ENCODE measurements at places on chromosomes 4 and X.
A peak's percentile ranks its signal among the peaks of the same experiment; 100 is the strongest.

GRCh38 chr4:84530454-84530853, 31.4 kb upstream of the NKX6-1 start:
- DNase-seq, result no peak

DNA sequence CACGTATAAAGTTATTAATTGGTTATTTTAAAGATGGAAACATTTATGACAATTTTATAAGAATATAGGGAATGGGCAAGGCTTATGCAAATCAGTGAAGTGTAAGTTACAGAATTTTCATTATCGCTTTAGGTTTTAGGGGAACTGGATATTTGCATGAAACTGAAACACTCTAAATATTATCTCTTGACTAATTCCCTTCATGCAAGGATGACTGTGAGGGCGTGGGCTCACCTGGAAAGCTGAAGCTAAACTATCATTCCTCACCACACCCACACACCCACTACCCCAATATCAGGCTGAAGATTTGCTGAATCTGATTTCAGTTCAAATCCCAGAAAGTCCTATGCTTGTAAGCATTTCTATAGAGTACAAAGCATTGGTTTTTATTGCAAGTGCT, 81.7 kb upstream of the ARHGAP24 start:
- DNase-seq, result no peak

DNA sequence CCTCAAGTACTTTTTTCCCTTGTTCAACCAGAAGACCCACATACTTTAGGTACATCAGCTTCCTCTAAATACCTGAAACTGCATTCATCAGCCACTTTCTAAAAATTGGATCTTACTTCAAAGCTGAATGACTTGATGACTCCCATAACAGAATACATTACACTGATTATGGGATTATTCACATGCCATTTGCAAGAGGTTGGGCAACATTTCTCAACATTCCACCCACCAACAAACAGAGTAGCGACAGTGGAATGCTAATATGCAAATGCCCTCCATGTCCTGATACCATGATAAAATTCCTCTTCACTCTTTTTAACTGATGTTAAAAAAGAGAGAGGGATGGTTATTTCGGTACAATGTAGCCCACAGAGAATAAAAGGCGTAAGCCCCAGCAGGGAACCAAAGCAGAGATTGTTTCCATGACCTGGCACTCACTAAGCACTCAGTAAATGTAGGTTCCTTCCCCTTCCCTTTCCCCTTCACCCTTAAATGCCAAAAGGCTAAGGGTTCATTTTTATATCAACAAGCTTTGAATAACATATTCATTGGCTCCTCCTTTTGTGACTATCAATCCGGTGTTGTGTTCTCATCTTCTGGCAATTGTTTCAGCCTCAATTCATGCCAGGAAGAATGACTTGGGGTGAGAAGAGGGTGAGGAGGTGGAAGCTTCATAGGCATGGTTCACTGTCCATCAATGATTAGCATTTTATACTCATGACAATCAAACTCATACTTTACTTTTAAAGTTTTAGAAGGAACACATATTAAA, 317.2 kb downstream of the DHX15 start:
- no peak for DNase-seq

- DNase-seq, result no peak
Measured at GRCh38 chr4:4947721-4948120, 71.5 kb downstream of the CYTL1 start.

DNA sequence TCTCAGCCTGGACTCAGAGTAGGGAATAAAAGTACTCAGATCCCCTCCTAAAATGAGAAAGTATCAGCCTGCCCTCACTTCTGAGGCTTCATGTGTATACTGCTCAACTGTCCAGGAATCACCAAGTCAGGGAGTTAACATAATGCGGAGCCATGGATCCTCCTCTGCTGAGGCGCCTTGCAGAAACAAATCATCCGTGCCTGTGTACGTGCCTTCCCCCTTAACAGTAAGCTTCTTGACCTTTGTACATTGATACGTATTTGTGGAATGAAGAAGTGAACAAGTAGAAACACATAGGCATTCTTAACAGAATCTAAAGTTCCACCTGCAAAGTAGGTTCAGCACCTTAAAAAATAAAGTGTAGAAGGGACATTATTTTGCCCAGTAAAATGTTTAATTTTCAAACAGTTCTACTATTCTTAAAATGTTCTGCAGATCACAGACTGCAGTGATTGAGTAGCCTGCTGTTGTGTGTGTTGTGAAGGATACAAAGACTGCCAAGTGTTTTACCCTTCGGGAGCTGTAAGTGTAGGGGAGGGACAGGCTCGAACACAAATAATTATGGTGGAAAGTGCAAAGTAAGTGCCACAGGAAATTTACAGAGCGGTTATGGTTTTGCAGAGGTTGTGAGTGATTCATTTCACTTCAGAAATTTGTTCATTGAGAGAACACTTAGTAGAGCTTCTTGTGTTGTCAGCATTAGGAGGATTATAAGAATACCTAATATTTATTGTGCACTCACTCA, 61.9 kb downstream of the ARHGAP10 start:
- DNase-seq, result no peak

DNA sequence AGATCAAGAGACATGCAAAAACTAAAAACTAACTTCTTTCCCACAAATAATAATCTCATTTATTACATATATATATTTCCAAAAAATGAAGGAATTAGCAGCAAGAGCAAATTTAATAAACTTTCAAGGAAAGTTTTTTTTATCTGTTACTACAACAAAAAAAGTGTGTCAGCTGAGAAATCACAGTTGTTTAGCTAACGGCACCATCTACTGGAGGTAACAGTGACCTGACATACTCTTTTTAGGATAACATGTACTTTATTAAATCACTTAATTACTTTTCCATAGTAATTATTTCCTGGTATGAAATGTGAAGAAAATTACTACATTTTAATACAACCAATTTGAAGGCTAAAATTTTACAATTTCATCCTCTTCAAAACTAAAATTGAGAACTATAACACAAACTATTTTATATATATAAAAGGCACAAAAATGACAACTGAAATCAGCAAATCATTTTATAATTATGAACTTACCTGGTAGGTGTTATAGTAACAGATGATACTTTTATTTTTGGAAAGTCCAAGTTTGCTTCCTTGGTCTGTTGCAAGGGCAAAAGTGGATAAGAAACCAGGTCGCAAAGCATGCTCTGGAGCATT, 9.1 kb downstream of the LAMTOR3 start:
- DNase-seq, result peak; percentile 51

GRCh38 chr4:44725166-44725565, 1.2 kb downstream of the GNPDA2 start:
- DNase-seq, result no peak

DNA sequence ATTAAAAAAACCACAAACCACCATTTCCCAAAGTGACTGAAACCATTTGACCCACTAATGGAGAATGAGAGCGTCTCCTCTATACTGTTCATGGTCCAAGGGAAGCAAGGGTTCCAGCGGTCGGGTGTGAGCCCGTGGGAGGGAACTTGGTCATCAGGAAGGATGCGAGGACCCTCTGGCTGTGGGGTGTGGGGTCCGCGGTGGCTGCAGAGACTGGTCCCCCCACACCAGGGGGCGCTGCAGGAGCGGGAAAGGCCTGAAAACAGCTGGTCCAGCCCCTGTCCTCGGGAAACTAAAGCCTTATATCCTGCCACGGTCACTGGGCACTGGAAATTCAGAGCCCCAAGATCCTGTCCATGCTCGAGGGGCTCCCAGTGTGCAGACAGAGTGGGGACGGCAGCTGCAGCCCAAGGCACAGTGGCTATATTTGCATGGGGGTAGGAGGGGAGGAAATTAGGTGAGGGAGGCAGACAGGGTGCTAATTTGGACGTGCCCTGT, 4.3 kb downstream of the BLOC1S4 start:
- DNase-seq, result peak; percentile 93
